ENCODE measurements at places on chromosomes 3 and 15.

- peak; percentile 57 for DNase-seq
These were observed 71.0 kb downstream of the ADAMTS7 start for GRCh38 chr15:78739996-78740903.

DNA sequence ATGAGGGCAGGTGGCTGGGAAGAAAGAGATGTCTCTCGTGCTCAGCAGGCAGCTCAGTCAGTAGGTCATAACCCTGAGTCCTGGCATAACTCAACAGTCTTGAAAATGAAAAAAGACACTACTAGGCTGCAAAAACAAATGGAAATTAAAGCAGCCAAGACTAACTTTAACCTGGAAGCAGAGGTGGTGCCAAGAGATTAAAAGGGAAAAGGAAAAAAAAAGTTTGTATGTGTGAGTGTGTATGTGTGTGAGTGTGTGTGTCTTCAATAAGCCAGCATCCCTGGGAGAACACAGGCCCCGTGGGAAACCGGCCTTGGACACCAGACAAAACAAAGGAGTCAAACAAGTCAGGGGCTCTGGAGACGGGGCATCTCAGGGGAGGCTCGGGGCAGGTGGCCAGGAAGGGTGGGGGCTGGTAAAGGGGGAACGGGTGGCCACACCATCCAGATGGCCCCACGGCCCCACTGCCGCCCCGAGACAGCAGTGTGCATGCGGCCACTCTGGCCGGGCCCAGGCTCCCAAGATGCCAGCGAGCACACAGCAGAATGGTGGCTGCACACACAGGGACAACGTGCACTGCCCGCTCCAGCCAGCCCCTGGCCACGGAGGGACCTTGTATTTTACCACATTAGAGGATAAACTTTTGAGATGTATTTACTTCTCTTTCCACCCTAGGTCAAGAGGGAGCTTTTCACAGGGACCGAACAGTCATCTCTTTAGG, 23.8 kb downstream of the CYFIP1 start:
- no peak for DNase-seq

DNA sequence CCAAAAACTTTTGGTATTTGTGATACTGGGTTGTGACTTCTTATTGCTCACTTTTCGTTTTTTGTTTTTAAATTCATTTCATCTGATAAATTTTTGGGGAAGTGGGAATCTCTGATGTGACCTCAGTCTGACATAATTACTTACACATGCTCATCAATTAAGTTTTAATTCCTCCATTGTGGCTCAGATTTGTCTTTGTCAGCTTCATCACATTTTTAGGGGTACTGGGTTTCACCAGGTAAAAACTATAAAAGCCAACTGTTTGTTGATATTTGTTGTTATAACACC, 425.3 kb upstream of the TGFBR2 start:
- no peak for DNase-seq

DNA sequence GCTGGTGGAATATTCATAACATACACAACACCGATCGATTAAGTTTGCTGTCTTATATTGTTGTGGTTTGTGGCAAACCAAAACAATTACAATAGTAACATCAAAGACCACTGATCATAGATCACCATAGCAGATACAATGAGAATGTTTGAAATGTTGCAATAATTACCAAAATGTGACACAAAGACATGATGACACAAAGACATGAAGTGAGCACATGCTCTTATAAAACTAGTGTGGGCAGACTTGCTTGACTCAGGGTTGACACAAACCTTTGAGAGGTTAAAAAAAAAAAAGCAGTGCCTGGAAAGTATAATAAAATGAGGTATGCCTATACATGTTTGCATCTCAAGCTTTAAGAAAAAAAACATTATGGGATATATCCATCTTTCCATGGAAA, 130.3 kb downstream of the NR1I2 start:
- no peak for DNase-seq

DNA sequence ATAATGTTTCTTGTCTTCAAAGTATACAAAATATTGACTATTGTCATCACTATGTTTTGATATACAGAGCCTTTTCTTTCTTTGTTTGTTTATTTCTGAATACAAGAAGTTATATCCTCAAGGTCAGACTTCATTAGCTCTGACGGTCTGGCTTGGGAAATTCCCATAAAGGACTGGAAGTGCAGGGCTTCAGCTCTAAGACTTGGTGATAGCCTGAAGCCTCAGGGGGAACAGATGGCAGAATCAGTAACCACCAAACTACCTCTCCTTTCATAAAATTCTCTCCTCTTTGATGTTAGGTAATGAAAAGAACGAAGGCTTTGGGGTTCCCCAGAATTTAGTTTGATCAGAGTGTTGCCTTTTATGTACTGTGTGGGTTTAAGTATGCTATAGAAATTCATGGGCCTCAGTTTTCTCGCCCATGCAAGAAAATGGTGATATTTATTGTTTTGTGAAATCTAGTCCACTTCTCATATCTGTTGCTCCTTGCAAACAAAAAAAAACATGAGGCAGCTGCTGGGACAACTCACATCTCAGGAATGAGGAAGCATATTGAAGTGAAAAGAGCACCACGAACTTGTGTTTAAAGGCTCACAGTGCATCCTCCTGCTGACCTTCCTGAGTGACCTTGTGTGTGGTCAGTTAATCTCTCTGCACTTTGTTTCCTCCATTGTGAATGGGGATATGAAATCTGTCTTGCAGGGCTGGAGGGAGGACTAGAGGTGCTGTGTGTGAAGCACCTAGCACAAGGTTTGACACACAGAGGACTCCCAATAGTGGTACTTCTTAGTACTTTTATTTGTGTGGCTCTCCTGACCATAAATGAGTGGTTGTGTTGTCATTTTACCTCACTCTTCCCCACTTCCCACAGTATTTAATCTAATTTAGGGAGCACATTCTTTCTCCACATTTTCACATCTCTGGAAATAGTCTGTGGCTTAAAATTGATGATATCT, 569.8 kb upstream of the IL12A start:
- DNase-seq, result peak; percentile 54

DNA sequence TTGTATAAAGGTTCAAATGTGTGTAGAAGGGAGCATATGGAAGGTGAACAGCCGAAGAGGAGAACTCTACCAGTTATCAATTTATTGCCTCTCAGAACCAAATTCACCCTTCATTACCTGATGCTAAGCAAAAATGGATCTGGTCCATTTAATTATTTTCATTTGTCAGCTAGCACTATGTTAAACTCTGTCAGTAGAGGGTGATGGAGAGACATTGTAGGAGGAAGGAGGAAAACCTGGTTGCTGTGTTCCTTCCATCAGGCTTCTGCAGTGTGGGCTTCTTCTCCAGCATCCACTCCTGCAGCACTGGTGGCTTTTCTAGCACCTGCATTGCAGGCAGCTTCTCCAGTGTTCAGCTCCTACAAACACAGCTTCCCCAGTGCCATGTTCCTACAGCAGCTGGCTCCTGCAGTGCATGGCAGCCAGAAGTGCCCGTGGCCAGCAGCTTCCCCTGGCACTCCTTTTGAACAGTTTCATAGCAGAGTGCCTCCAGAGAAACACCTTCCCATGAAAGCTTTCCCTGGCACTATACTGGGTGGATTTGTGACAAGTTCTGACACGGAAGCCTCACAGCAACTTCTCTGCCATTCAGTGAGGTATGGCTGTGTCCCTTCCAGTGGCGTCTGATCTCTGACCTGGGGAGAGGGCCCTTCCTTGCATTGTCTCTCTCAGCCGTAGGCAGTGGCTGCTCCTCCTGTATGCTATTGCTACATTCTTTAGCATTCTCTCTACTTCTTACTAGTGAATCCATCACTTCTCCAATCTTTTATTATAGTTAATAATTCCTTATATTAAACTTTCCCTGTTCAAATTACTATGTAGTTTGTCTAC, 14.6 kb upstream of the IL17RD start:
- DNase-seq, result peak; percentile 21

- DNase-seq, result peak; percentile 38
These were observed 490 bp downstream of the TOMM70 start for GRCh38 chr3:100400419-100400779.

GRCh38 chr3:119295816-119296726, 1.9 kb downstream of the ARHGAP31 start:
- DNase-seq, result peak; percentile 64

GRCh38 chr3:45353070-45353469, 35.3 kb upstream of the LARS2 start:
- no peak for DNase-seq

DNA sequence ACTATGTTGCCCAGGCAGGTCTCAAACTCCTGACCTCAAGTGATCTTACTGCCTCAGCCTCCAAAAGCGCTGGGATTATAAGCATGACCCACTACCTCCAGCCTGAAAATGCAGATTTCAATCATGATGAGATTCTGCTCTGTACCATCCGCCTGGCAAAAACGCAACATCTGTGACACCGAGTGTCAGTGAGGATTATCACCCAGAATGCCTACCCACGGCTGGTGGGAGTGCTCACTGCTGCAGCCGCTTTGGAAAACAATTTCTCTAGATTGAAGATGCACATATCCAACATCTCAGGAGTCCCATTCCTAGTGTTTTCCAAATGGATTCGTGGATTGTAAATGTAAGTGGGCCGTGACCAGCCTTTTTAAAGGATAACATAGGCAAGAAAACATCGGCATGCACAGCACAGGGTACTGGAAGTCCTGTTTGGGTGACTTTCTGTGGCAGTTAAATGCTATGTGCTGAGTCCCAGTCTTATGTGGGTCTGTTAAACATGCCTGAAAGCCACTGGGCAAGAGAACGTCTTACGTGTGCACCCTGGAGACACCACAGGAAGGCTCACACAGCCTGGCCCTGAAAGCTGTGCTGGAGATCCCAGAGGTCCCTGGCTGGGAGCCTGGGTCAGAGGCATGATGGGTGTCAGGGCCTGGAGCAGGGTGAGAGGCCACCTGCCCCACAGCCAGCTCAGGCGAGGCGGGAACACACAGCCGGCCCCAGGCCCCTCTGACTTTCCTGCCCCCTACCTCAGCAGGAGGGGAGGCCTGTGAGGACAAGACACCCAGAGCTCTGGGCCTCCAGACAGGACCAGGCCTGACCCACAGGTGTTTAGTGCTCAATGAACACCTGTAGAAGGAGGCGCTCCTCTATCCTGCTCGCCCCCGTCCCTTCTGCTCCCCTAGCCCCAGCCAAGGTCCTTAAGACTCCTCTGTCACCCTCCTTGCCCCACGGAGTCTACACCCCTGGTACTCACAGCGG, 918 bp downstream of the PRSS50 start:
- DNase-seq, result no peak

DNA sequence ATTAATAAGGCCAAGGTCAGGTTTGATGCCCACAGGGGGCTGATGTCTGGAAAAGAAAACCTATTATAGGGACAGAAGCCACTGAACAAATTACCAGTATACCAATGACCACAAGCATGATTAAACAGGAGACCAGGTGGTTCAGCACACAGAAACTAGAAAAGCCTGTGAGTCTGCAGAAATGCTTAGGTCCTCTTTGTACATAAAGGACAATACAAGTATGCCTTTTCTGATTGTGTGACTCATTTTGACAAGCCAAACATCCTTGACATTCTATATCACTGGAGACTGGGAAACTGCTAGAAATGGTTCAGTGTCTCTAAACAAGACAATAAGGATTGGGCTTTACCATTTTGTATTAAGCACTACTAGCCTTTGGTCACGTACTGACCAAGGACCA, 113.2 kb upstream of the MYO5C start:
- no peak for DNase-seq
